Esophagus squamous epithelium (tissue), 5 donors: ENCODE measurements at places on chromosomes 7 and 10.

GRCh38 chr10:44960088-44960460 lies 472 bp downstream of the RASSF4 start:
- DNase-seq, result no peak

DNA sequence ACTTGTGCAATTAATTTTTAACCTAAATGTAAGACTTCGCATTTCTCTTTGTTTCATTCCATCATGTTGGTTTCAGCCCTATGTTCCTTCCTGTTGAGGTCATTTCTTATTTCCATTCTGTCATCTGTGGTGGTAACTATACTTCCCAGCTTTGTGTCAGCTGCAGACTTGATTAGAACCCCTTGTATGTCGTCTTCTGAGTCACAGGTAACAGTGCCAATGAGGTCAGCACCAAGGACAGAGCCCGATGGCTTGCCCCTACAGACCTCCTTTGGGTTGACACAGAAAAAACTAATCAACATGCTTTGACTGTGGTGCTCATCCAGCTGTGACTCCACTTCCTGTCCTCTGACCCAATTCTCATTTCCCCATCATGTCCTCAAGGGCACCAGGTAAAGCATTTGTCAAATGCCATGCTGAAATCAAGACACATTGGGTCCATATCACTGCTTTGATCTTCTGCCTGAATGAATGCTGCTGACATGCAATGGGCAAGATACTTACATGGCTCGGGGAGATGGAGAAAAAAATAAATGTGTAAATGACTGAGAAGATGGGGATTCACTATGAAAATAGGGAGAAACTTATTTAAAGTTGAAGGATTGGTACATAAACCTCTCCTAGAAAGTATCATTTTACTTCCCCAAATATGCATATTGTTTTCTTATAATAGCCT lies 25.6 kb upstream of the CRTAC1 start:
- DNase-seq, result no peak

DNA sequence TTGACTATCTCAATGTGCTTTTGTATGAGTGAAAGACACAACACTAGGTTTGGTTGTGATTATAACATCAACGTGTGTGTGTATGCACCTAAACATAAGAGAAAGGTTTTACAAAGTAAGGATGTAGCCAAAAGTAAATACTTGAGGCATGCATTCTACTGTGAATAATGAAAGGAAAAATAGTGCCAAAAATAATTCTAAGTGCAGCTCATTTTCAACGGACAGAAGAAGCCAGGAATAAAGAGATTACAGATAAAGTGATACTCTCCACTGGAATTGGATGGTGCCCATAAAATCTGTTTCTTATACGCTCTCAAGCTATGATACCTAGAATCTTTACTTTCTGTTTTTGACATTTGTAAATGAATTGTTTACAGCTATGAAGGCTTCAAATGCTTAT lies 135.0 kb upstream of the TMEM72 start:
- DNase-seq, result no peak

- DNase-seq, result no peak
Measured at GRCh38 chr7:103937680-103938079, 51.8 kb downstream of the RELN start.

DNA sequence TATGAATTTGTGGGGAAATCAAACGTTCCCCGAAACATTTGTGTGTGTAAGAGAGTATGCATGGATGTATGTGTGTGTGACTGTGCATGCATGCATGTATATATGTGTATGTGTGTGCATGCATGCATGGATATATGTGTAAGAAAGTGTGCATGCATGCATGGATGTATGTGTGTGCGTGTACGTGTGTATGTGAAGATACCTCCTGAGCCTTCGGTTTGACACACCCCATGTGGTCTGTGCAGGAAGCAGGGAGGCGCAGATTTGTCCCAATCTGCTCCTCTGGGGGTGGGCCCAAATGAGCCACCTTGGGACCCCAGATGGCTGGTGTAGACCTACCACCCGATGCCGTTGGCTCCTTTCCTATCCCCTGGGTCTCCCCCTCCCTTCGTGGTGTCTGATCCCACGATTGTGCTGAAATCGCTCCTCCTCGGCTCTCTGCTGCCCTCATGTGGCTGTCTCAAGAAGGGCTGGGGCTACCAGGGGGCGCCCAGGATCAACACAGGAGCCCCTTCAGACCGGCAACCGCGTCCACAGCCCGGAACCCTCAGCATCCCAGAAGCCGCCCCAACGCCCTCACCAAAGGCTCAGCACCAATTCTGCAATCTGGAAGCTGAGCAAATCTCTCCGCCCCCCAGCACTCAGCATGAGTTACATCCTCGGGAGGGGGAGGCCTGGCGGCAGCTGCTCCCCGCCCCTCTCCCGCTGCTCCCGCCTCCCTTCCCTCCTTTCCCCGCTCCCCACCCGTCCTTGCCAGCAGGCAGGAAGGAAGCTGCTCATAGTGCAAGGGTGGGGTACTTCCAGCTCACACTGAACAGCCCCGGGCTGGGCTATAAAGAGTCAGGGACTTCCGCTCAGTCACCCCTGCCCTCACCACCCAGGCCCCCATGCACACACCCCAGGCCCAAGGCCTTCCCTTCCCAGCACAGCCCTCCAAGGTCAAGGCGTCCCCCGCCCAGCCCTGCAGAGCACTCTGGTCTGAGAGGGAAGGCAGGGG lies 2.3 kb upstream of the NOS3 start:
- DNase-seq, result no peak

DNA sequence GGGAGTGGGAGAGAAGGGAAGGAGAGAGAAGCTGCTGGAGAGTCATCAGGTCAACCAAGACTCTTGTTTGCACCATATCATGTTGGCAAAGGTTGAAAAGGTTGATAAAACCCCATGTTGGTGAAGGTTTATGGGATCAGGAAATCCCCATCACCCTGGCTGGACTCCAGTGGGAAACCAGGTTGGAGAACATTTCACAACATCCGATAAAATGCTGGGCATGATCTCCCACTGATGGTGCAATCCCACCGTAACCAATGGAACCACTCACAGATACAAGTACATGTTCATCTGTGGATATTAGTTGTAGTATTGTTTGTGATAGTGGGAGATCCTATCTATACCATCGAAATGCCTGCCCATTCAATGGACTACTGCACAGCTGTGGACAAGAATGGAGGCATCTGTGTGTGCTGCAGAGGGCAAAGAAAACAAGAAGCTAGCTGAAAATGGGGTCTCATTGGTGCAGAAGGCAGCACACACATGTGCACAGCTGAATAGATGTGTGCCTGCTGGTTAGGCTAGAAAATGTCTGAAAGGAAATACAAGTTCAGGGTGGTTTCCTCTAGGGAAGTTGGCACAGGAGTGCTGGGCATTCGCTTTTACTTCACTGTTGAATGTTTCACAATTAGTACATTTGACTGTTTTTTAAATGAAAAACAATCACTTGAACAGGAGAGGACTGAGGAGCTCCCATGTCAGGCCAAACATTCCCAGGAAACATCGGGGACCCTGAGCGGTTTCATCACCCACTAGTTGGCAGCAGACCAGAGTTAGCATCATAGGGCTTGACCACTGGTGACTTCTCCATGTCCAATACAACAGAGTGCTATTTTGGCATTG lies 80.4 kb upstream of the MGMT start:
- no peak for DNase-seq
